ENCODE measurements at places on chromosomes 2 and 18.
A peak's percentile ranks its signal among the peaks of the same experiment; 100 is the strongest.

DNA sequence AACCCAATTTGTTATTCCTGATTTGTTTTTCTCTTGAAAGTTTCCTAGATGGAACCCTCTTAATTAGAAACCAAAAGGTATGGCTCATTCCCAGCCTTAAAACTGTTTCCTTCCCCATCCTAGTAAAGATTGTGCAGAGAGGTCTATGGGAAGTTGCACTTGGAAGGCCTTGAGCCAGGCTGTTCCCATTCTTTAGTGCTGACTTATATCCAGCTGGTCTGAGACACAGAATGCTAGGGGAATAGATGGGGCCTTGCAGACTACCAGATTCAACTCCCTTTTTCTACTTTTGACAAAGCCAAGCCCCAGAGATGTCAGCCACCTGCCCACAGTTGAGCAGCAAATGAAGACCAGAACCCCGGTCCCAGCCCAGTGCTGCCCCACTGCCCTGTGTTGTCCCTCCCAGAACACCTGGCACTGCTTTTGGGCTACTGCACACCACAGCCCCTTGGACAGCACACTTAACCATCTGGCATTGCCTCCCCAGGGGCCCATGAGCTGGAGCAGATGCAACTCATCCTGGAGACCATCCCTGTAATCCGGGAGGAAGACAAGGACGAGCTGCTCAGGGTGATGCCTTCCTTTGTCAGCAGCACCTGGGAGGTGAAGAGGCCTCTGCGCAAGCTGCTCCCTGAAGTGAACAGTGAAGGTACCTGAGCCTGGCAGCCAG is 98.2 kb downstream of the MRO start:
- no peak for DNase-seq

- DNase-seq = no peak
Observed at GRCh38 chr2:146817613-146818012, 1027.2 kb upstream of the ACVR2A start.

GRCh38 chr2:203830304-203831055 is 37.1 kb upstream of the CTLA4 start:
- no peak for DNase-seq

- no peak for DNase-seq
Observed at GRCh38 chr2:3442185-3442584, 62.7 kb downstream of the TRAPPC12 start.

DNA sequence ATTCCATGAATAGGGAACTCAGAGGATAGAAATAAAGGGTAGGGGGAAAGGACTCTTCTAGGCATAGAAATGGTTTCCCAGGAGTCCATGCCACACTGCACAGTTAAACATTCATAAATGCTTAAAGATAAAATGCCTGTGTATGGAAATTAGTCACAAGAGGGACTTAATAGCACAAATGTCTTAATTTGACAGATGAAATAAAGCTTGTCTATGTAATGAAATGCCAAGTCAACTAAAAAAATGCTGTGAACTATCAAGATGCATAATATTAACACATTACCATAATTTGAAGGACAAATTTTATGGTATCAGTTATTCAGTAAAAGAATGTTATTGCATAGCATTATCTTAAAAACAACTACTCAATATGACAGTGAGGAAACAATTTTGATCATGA is 553.2 kb upstream of the NETO1 start:
- DNase-seq = no peak

GRCh38 chr2:191010887-191011885 is 2.8 kb downstream of the STAT1 start:
- DNase-seq = no peak

DNA sequence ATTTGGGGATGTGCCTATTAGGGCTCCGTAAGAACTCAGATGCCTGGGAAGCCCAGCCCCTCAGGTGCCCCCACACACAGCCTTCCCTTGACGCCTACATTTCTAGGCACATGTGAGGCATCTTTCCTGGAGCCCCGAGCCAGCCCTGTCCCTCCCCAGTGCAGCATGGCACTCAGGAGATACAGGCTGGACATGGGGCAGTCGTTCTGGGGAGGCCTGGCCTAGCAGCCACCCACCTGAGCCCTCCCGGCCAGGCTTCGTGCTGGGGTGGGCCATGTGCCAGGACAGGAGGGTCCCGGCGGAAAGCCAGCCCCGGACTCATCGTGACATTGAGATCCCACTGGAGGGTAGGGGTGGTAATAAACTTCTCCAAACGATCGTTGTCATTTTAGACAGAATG is 15.2 kb downstream of the BOK start:
- DNase-seq = no peak

GRCh38 chr2:119476301-119477112 is 44.9 kb downstream of the TMEM37 start:
- DNase-seq = peak; percentile 75

- no peak for DNase-seq
Observed at GRCh38 chr2:45826884-45827635, 175.6 kb downstream of the PRKCE start.

GRCh38 chr18:9150121-9150520 is 13.5 kb downstream of the ANKRD12 start:
- DNase-seq = no peak

DNA sequence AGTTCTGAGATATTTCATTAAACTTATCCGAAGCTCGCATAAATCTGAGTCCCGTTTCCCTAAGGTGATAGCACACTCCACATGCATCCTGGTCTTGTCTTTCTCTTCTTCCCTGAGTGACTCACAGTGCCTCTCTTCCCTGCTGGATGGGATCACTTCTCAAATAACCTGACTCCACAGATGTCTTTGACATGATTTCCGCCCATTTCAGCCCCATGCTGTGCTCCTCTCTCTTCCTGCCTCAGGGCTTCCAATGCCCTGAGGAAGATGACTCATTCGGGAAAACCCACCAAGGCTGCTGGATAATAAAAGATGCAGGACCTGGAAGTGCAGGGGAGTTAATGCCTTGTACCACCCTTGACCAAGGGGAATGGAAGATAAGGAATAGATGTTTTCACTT is 441.7 kb upstream of the SOX11 start:
- no peak for DNase-seq

GRCh38 chr18:9863282-9863681 is 22.5 kb upstream of the TXNDC2 start:
- DNase-seq = no peak

GRCh38 chr2:206275312-206276055 is 1.0 kb downstream of the ZDBF2 start:
- DNase-seq = no peak

- no peak for DNase-seq
Observed at GRCh38 chr2:162487816-162488215, 143.9 kb downstream of the GCA start.

DNA sequence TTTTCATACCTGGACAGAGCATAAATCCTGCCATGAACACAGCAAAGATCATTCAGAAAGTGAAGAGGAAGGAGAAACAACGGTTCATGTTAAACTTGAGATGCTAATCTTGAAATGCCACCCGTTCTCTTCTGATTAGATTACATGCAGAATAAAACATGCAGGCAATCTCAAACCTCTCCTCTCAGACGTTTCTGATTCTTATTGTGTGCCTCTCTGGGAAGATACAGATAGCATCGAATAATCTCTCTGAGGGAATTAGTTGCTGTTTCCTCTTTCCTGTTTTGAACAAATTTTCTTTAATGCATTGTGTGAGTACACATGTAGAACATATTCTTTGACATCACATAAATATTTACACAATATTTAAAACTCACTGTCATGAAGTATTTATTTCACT is 313.4 kb downstream of the PRKCE start:
- DNase-seq = no peak

GRCh38 chr18:50950626-50951025 is 17.2 kb upstream of the ELAC1 start:
- DNase-seq = no peak

DNA sequence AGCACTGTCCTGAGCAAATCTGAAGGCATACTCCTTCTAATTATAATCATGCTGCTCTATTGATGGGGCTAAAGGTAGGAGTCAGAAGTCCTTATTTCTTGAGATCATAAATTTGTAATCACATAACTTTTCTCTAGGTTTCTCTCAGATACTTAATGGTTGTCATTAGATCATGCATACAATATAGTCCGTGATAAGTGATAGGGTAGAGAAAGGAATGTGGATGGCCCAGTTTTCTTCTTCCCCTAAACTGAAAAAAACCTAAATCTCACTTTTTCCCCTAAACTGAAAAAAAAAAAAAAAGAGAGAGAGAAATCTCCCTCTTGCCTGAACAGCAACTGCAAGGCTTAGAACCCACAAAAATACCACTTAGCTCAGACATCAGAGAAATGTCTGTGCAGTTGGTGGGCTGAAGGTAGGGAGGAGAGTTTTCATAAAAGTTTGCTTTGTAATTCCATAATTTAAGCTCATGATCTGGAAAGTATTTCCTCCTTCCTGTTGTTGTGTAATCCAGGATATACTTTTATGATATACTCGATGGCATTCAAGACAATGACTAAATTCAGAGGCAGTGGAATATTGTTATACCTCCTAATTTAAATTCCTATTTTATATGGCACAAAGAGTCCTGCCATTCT is 79.3 kb upstream of the ITPRID2 start:
- DNase-seq = peak; percentile 45

DNA sequence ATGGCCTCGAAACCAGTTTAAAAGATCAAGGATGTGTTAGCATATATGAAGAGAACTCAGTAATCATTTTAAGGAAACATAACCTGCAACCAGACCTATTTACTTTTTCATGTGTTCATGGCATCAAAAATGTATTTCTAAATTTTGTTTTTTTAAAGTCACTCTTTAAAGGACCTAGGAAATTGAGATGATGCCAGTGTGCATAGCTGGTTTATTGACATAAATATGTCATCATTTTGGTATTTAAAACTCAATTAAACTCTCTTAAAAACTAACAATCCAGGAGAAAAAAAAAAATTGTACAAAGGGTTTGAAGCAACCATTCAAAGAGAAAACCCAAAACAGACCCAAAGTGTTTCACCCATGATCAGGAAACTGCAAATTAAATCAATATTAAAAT is 198.9 kb upstream of the RND3 start:
- no peak for DNase-seq

DNA sequence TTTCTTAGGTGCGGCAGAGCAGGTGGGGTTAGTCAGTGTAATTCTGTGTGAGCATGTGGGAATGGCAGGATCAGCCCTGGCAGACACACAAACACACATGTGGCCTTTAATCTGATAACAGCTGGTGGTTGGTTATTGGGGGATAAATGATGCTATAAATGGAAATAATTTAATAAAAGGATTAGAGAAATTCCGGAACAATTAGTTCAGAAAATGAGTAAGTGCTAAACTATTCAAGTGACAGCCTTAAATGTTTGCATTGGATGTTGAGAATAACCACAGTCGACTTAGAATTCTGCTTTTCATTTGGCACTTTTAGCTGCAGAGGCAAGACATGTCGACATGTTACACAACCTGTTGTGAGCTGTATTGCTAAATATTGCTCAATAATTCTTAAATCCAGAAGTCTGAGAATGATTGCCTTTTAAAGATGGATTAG is 7.2 kb downstream of the SMYD1 start:
- no peak for DNase-seq

GRCh38 chr2:71071681-71072398 is 3.4 kb downstream of the NAGK start:
- no peak for DNase-seq

DNA sequence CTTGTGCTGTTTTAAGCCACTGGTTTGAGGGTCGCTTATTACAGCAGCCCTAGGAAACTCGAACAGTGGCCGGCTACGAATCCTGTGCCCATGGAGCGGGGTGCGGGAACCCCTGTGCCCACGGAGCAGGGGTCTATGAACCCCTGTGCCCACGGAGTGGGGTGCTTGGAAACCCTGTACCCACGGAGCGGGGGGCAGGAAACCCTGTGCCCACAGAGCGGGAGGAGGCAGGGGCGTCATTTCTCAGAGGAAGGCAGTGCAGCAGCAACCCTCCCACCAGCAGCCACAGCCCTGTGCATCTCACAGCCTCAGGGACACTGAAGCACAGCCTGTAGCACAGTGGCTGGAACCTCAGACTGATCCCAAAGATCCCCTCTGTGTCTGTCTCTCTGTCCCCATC is 34.2 kb upstream of the GPC1 start:
- no peak for DNase-seq

DNA sequence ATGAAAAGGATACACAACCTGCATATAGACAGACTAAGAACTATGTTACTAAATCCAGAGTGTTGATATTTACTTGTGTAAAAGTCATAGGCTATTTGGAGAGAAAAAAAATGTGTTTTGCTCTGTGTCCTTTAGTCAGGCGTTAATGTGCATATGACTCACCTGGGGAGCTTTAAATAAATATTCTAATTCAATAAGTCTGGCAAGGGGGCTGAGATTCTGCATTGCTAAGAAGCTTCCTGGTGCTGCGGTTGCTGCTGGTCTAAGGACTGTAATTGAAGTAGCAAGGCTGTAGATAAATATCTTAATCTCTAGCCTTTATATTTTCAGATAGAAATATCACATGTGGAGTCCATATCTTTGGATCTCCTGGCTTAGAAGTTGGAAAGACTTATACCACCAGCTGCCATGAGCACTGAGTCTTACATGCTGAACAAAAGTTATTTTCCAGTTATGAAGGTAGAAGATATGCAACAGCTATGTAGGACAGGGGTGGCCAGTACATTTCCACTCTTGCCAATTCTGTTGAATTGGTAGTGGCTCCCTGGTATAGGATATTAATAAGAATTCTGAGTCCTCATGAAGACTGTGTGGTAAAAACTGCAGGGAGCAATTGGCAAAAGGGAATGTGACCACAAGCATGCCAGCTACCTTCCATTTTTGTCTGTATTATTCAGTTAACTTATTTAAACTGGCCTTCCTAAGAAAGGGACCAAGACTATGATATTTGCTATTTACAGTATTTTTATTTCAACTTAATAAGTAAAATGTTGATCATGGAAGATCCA is 4.8 kb downstream of the SPAG16 start:
- peak; percentile 79 for DNase-seq

- no peak for DNase-seq
Observed at GRCh38 chr2:232336981-232337720, 41.4 kb upstream of the ALPP start.

DNA sequence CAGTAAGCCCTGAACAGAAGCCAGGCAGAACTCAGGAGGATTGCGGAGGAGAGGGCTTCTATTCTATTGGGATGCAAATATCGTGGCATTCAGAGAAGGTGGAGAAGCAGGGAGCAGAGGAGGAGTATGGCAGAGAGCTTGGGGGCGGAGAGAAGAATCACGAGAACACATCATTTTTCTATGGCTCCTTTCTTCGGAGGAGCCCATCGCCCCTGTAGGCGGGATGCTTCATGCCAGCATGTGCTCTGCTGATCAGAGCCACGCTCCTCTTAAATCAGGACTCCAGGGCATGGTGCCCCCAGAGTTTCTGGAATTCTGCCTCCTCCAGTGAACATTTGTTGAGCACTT is 71.1 kb downstream of the CIB4 start:
- no peak for DNase-seq

- no peak for DNase-seq
Observed at GRCh38 chr2:75820693-75821092, 110.0 kb upstream of the GCFC2 start.

DNA sequence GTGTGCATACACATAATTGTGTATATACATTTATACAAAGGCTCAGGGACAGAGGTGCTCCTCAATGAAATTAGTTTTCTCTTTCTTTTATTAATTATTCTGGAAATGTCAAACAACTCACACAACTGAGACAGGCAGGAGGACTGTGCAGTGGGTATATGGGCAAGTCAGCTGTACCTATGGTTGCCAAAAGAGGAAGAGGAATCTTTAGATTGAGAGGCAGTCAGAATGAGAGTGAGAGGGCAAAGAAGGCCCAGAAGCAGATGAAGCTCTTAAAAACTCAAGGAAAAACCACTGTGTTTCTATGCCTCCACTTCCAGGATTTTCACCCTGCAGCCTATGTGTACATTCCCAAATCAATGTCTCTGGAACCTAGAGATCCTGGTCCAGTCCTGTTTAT is 79.1 kb downstream of the CACNB4 start:
- DNase-seq = no peak

Measured in HT-29 (cell line).